ENCODE measurements at places on chromosomes 11 and 22.
A peak's percentile ranks its signal among the peaks of the same experiment; 100 is the strongest.

DNA sequence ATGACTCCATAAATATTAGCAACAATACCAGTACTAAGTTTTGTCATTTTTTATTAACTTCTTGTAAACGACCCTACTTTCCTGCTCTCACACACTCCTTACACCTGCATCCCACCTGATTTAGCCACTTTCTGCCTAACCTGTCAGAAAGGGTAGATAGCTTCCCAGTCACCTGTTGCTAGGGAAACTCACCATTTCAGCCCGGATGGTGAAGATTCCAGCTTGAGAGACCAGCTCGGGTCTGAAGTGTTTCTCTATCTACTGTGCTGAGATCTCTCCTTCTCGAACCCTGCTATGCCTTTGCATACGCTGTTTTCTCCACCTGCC is at the start of gene PARVG:
TSS of gene PARVG (plus strand) at position 220 of the 327 bp plus-strand sequence. CDS start 2,405 bp downstream, outside the sequence.
- DNase-seq, result peak; percentile 16

DNA sequence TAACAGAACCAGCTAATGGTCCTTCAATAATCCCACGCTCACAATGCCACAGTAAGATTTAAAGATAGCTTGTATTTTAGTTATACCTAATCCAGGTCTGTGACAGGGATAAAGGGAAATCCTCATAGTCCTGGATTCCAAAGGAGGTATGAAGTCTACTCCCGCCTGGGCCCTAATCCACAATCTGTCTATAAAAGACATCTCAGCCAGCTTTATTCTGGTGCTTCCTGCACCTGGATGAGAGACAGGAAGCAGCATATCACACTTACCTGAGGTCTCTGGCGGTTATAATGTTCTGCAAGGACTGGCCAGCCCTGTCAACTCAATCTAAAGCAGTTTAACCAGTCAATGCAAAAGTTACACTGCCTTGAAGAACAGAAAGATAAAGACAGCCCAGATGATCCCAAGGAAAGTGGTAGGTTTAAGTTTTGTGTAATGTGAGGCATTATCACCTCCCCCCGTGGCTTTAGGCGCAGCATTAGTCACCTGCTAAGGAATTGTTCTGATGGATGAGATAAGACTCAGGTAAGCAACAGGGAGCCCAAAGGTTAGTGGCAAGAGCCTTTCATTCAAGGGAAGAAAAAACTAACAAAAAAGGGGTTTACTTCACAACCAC is 57.6 kb downstream of the PLEKHA7 start:
- no peak for DNase-seq

DNA sequence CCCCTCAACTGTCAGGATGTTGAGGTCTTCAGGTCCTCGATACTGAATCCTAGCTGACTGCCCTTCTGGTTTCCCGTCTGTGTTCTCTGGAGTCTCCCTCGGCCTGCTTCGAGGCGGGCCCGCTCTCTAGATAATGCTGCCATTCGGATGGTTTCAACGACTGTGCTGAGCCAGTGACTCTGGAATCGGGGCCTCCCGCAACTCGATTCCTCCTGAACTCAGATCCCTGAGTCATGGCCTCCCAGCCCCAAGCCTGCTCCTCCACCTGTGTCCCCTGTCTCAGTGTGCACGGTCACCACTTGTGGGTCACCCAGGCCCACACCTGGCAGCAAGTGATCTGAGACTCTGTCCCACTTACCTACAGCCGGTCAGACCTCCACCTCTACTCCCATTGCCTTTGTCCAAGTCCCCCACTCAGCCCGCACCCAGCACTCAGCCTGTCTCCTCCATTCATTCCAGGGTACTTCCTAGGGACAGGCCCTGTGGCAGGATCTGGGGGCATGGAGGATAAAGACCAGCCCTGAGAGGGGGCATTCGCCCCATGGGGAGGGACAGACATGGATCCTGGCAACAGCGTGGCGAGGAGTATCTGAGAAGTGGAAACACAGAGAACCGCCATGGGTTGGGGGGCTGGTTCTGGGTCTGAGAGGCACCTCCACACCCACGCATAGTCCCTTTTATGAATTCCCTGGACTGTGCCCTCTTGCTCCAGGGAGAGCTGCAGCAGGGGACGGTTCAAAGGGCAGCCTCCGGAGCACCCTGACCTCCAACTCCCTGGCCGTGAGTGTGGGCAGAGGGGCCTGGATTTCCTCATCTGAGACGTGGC is 14.3 kb downstream of the MPST start:
- DNase-seq, result no peak

GRCh38 chr11:128701086-128701485 is 7.2 kb downstream of the FLI1 start:
- DNase-seq, result no peak

- DNase-seq, result no peak
Measured at GRCh38 chr11:1336836-1337646, 27.6 kb upstream of the TOLLIP start.

DNA sequence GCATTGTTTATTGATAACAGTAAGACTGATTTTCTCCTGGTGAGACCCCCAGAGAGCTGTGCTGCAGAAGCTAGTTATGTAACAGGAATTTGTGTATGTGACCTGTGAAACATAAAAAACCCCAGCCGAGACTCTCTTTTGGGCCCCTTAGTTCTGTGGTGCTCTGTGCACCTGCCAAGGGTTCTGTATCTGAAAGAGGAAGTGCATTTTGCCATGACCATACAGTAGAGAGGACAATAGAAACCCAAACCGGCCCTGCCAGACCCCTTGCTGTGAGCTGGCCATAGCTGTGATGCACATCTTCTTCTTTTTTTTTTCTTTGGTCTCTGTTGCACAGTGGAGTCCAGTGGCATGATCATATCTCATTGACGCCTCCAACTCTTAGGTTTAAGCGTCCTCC is 31.4 kb upstream of the APOL5 start:
- no peak for DNase-seq

GRCh38 chr11:61816736-61817455 is at the start of gene FADS1:
Gene FADS1, minus strand, starts transcription at chr11:61817003. Its CDS starts 74 bp downstream, at chr11:61816929.
- no peak for DNase-seq

- no peak for DNase-seq
Measured at GRCh38 chr11:116697639-116698038, 75.1 kb downstream of the BUD13 start.

DNA sequence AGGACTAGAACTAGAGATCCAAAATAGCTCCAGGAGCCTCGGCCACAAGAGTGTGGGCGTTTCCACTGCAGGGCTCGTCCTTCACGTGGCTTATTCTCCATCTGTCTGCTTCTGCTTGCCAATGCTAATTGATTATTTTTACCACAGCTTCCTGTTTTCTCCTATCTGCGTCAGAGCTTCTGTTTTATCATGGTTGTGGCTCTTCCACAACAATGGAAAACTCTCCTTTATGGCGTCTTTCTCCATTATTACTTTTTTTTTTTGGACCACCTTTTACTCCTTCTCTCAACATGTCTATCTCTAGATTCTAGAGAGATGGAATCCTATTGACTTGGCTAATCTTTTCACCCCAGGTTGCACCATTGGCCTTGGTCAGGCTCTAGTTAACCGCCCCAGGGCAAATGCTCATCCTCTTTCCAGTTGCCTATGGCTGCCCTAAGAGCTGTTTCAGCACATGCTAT is 25.9 kb downstream of the CAT start:
- no peak for DNase-seq

GRCh38 chr22:17829695-17830042 is 55.4 kb upstream of the BID start:
- DNase-seq, result no peak

- DNase-seq, result no peak
Measured at GRCh38 chr22:40919446-40919845, 31.7 kb upstream of the RBX1 start.

DNA sequence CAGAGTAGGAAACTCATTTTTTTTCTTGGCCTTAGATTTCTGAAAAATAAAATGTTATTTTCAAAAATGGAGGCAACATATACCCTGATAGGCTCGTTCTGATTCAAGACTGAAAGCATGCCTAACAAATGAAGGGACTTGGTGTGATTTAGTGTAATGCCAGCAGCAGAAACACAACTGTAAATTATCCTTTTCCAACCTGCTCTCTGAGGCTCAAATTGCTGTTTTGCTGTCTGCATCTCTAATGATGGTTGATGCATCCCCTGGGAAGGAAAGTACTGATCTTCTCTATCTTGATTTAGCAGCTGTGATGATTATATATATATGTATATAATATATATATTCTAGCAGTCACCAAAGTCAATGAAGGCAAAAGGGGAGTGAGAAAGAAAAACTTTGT is 537.2 kb upstream of the API5 start:
- no peak for DNase-seq

DNA sequence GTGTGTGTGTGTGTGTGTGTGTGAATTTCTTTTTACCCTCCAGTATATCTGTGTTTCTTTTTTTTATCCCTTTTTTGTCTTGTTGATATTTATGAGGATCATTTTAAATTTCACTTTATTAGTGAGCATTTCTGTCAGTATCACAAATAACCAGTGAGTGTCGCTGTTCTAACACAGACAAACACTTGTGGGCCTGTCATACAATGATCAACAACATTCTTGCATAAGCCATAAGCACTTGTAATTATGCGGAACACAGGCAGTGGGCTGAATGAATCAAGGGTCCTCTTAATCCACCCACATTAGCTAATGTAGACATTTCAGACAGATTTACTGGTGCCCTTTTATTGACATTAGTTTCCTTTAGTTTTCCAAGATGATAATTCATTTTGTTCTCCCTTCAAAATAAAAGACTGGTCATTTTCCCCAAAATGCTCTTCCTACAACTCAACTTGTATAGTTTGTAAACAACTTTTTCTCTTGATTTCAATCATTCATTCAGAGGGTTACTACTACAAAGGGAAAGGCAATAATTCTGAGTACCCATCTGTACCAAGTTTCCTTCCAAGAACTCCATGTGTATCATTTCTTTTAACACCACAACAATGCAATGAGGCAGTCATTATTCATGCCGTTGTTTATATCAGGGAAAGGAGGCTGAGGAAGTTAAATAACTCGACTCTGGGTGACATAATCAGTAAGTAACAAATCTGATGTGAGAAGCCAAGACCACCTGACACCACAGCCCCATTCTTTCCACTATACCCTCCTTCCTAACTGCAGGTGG is 34.5 kb upstream of the ANO3 start:
- no peak for DNase-seq

DNA sequence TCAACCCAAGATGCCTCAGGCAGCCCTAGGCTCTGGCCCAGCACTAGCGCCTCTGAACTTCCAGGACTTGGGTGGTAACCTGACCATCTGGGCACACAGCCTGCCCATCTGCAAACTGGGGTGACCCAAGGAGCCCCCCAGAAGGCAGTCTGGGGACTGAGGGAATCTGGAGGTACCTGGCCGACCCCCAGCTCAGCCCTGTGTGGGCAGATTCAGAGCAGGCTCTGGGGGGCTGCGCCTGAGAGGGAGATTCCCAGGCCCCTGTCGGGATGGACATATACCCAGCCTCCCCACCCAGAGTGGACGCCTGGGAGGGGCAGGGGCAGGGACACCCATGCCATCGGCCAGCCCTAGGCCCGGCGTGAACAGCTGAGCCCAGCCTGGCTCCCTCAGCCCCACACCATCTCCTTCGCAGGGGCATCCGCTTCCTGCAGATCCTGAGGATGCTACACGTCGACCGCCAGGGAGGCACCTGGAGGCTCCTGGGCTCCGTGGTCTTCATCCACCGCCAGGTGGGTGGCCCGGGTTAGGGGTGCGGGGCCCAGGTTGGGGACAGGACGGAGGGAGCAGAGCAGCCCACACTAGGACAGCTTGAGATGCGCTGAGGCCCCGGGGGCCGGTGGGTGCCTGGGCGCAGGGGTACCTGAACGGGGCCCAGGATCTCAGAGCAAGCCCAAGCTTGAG is 126.9 kb downstream of the KCNQ1 start:
- DNase-seq, result no peak

DNA sequence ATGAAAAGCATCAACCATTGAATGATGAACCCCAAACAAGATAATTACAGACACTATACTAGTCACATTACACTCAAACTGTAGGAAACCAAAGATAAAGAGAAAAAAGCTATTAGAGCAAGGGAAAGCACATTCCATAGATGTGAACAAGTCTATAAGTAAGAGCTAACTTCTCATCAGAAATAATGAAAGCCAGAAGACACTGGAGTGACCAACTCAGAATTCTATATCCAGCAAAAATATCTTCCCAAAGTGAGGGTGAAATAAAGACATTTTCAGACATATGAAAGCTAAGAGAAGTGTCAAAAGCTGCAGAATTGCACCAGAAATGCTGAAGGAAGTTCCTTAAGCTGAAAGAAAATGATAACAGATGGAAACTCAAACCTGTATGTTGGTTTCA is 17.3 kb downstream of the FCHSD2 start:
- DNase-seq, result no peak

DNA sequence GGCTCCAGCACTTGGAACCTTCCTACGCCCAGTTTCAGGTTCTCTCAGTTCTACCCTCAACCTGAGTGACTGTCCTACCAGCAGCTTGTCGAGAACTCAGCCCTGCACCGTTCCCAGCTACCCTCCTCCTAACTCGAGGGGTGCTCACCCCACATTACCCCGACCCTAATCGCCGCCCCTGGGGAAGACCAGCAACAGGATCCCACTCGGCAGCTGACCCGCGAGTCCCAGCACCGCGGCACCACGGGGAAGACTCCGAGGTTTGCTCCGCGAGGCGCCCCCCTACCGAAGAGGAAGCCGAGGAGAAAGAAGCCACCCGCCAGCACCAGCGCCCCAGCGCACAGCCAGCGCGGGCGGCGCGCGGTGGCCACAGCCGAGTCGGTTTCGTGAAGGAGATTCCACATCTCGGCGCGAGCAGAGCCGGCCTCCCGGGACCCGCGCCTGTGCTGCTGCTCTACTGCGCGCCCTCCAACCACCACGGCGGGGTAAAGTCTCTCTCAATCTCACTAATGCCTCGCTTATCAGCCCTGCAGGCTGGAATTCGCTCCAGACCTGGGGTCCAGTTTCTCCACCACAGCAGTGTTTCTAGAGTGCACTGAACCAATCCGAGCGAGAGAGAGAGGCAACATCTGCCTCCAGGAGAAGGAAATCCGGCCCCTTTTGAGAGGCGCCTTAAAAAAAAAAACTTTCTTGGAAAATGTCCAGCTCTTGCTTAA is at the start of gene FOLH1:
TSS of gene FOLH1 (minus strand) at position 597 of the 716 bp plus-strand sequence. CDS start at position 404, 193 bp downstream.
- no peak for DNase-seq

DNA sequence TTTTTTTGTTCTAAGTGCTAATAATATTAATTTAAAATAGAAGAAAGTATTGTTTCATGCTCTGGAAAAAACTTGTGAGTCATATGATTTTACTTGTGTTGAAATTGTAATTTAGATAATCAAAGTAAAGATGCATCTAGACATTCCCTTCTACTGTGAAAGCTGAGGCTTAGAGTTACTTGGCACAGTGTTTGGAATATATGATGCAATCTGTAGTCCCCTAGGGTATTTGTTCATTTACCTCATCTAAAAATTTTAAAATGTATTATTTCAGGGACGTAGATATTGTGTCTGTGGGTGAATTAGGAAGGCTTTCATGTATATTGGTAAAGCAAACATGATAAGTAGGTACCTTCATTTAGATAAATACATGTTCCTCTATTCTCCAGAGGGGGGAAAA is 793.5 kb upstream of the CNTN5 start:
- no peak for DNase-seq

GRCh38 chr11:83147895-83148294 is 9.0 kb upstream of the PCF11 start:
- DNase-seq, result no peak

All from stimulated activated CD4-positive, alpha-beta T cell treated with anti-CD3 and anti-CD28 coated beads, TNF-alpha, amount 100 ng/mL, for 24 hours (primary cell).